ENCODE measurements at places on chromosomes 12 and 14. TPM values are rescaled to one million over a fixed set of nuclear protein-coding genes. Genes with fewer than 3 reads are reported as not detected.

DNA sequence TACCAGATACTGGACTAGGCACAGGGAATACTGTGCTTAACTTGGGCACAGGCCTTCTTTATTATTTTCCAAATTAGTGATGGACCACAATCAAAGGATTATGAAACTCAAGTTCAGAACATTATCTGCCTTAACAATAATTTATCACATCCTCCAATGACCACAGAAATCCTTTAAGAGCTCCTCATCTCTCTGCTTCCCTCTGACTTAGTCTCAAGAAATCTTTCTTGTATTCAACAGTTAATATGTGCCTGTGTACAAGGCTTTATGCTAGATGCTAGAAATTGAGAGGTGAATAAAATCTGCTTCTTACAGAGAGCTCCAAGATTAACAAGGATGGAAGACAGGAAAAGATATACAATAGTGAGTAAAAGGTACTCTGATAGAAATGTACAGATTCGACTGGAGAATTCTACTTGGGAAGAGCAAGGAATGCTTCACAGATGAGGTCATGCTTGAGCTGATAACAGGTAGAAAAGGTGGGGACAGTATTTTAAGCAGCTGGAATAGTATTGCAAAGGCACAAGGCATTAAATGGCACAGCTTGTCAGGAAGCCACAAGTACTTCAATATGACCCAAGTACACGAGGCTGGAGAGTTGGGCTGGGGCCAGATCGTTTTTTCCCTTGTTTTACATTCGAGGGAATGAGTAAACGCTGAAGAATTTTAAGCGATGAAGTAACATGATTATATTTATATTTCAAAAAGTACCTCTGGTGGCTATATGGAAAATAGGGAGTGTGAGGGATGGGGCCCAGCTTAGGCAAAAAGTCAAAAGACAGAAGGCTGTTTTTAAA is 55.1 kb upstream of the ARID2 start:
- no peak for DNase-seq

GRCh38 chr14:69358966-69359365 is 39.1 kb downstream of the ERH start:
- no peak for DNase-seq

DNA sequence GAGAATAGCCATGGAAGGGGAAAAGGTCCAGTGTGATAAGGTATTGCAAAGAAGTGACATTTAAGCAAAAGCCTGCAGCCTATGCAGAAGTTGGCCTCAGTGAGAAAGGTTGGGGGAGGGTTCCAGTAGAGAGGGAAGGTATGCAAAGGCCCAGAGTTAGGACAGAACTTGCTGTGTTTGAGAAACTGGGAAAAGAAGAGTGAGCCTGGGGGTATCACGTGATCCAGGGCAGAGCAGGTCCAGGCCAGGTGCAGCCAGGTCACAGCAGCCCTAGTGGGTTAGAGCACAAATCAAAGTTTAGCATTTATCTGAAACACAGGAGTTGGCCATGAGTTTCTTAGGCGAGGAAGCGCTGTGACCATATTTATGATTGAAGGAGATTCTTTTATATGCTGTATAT is 1.6 kb downstream of the SERPINA5 start:
- no peak for DNase-seq

Gene PIANP
- 1.2 TPM for total RNA-seq

DNA sequence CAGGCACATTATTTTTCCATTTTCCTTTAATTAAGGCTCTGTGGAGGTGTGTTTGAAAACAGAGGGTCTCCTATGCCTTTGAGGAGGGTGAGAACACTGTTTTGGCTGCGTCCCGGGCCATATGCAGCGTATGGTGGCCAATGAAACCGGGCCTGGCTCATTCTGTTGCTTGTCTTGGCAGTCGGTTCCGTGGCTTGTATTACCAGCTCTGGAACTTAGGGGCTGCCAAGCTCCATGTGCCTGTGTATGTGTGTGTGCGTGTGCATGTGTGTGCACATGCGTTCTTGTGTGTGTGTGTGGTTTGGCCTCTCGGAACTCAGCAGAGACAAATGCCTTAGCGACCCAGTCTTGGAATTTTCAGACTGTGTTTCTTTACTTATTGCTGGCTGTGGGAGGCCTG is 2.7 kb downstream of the JDP2 start:
- no peak for DNase-seq

Gene CD69
- 0.62 TPM for total RNA-seq

DNA sequence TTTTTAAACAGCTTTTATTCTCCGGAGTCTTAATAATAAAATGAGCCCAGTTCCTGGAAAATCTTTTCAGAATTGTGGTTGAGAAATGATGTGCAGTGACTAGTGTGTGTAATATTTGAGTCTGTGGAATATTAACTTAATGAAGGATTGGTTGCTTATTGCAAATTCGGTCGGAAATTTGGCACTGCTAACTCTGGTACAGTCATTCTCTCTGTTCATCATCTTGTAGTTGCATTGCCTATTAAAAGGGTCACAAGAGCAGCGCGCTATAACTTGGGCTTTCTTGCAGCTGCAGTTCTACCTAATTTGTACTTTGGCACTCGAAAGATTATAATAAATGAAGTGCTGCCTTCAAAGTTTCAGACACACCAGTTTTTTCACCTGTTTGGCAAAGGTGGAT is 146.0 kb downstream of the FLRT2 start:
- no peak for DNase-seq

Gene CFAP251
- total RNA-seq = 9.5 TPM

DNA sequence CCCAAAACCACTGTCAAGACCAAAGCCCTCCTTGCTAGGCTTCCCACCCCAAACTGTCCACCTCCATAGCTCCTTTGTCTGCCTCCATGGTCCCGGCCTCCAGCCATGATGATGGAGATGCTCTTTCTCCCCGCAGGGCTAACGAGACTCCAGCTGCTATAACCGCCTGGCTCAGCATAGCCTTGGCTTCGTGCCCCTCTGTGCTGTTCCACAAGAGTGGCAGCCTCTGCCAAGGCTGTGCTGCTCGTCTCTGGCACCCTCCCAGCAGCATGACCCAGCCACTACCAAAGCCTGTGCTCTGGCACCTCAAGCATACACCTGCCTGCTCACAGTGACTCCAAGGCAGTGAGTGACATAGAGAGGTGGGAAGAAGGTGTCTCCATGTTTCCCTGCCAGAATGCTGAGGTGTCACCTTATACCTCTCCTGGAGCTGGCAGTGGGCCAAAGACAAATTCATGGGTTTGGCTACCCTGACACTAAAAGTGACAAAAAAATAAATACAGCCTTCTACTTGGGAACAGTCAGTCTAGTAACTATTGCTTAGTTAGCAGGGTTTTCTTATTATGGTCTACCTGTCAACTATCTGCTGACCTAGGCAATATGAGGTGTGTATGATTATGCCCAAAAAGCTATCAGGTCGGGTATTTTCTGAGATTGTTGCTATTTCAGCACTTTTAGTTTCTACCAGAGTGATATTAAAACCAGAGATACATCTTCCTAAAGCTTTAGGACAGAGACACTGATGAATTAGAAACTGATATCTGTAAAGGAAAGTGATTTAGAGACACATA is 16.1 kb upstream of the KRT73 start:
- DNase-seq = peak; percentile 50

DNA sequence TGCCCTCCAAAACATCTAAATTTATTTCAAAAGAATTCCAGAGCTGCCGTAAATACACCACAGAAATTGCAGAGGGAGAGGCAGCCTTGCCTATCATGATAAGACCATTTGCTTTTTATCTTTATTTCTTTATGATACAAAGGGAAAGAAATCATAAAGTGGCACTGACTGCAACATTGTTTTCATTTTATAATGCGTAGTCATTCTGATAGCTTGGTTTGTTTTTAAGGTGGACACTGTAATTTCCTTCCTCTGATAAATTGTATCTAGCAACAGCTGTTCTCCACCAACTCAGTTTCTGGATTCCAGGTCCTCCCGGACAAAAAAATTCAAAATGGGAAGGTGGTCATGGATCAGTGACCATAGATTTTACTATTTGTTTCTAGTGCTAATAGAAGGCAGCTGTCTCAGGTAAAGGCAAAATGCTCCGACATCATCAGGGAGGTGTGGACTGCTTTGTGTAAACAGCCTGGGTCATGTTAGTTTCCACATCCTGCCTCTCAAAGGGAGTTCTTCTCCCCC is 623 bp upstream of the TSPAN8 start:
- DNase-seq = no peak

Gene PDE3A
- 7.8 TPM for total RNA-seq

DNA sequence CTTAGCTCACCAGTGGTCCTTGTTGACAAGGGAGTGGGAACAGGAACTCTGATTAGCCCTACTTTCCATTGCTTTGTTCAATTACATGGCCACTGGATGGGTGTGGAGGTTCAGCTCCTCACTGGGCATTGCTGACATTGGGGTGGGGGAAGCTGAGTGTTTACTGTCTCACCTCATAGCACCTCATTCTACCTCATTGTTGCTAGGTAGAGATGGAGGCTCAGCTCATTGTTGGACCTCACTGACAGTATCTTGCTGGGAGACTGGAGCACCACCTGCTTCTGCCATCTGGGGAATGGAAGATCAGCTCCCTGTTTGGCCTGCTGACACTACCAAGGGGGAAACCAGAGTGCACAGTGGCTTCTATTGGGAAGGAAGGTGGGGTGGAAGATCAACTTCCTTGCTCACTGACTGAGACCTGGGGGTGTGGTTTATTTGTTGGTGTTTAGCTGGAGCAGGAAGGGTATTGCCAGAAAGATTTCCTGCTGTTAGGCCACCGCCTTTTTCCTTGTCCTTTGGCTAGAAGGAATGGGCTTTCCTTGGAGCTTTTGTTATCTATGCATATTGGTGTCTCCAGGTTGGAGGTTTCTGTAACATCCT is 1.3 kb upstream of the OR4E2 start:
- no peak for DNase-seq

GRCh38 chr14:104611881-104612280 is 7.3 kb upstream of the TMEM179 start:
- no peak for DNase-seq

Data from occipital lobe (tissue), 3 donors.